ENCODE measurements at places on chromosomes 4 and X. TPM values are rescaled to one million over a fixed set of nuclear protein-coding genes. Genes with fewer than 3 reads are reported as not detected.

The ASB11 gene
- total RNA-seq, result not detected

The MAPK10 gene
- total RNA-seq, result 0.89 TPM

The MAGEC1 gene
- total RNA-seq, result not detected

The SLC6A14 gene
- not detected for total RNA-seq

The NLGN3 gene
- total RNA-seq, result 0.63 TPM

The FAM184B gene
- not detected for total RNA-seq

The RS1 gene
- not detected for total RNA-seq

- DNase-seq, result peak; percentile 75
These were observed 76.7 kb upstream of the ARHGAP24 start for GRCh38 chr4:85398276-85398675.

- no peak for DNase-seq
These were observed 151.1 kb downstream of the CFAP299 start for GRCh38 chr4:80486603-80487002.

- DNase-seq, result peak; percentile 46
These were observed 2.3 kb downstream of the FHDC1 start for GRCh38 chr4:152938237-152938947.

The KLHL8 gene
- total RNA-seq, result 7.9 TPM

DNA sequence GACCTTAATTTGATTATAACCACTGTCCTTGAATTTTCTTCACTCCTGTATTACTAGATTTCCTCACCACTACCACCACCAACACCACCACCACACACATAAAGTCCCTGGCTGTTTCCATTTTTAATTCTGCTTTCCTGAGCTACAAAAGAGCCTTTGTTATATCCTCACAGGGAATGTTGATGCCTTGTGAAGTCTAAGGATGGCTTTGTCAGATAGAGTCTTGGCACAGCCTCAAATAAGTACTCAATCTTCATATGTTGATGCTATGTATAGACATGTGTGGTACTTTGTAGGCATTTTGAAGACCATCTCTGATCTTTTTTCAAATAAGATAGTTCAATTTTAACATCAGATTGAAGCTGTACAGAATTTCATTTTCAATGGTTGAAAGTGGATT is 1016.7 kb upstream of the LCORL start:
- DNase-seq, result no peak

- DNase-seq, result no peak
These were observed 26.7 kb upstream of the PLAC1 start for GRCh38 chrX:134684956-134685355.

GRCh38 chrX:28177202-28177601 is 196.0 kb upstream of the DCAF8L1 start:
- no peak for DNase-seq

The CPE gene
- total RNA-seq, result 77.9 TPM

The VMA21 gene
- 65.9 TPM for total RNA-seq

DNA sequence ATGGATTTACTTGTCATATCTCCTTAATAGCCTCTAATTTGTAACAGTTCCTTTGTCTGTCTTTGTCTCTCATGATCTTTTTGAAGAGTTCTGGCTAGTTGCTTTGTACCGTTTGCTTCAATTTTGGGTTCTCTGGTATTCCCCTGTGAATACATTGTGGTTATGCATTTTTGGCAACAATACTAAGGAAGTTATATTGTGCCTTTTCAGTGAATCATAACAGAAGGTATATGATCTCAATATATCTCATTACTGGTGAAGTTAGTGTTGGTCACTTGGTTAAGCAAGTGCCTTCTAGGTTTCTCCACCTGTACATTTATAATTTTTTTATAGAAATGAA is 48.6 kb downstream of the DCLK2 start:
- peak; percentile 72 for DNase-seq

The TMSB15A gene
- total RNA-seq, result 1.4 TPM

The NRK gene
- not detected for total RNA-seq

DNA sequence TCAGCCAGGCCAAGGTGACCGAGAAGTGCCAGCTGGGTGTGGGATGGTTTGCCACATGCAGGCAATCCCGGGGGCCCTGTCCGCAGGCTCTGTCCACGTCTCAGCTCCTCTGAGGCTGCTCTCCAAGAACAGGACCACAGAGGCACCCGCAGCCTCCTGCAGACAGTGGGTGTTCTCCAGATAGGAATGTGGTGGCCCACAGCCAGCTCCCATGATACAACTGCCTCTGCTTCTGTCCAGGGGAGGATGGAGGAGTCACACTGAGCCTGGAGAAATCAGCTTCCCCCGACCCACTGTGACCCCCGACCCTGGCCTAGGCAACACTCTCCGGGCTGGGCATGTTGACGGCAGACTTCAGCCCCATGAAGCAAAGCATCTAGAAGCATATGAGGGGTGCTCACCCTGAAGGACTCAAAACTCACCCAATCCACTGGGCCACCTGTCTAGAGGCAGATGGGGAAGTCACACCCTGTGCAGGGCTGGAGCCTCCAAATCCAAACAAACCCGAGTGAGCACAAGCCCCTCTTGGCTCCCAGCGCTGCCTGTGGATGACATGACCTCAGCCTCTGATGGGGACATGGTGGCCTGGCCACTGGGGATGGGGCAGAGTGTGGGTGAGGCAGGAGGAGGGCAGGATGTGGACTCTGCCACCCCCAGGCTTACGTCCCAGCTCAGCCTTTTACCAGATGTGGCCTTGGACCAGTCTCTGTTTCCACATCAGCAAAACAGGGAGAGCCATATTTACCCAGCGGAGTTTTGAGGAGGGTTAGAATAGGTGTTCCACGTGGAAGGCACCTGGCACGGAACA is 102.3 kb downstream of the PSAPL1 start:
- peak; percentile 85 for DNase-seq

The STPG2 gene
- total RNA-seq, result not detected

The PCYT1B gene
- not detected for total RNA-seq

The KDR gene
- total RNA-seq, result not detected

DNA sequence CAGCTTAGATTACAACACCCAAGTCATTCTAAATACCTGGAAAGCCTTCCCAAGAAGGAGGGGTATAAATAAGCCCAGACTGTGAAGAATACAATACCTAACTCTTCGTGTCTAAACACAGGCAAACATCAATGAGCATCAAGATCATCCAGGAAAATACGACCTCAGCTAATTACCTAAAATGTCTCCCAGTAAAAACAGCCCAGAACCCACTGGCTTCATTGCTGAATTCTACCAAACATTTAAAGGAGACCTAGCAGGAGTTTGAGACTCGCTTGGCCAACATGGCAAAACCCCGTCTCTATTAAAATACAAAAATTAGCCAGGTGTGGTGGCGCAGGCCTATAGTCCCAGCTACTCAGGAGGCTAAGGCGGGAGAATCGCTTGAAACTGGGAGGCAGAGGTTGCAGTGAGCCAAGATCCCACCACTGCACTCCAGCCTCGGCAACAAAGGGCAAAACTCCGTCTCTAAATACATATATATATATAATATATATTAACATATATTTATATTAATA is 19.1 kb upstream of the HSFX4 start:
- DNase-seq, result no peak

- DNase-seq, result peak; percentile 89
These were observed 78.9 kb upstream of the BMPR1B start for GRCh38 chr4:94678896-94679295.

The PAGE2B gene
- not detected for total RNA-seq

The SERTM2 gene
- total RNA-seq, result not detected

The SSX2B gene
- not detected for total RNA-seq

- no peak for DNase-seq
These were observed 85.4 kb downstream of the TIGD2 start for GRCh38 chr4:89196745-89197144.

The ADH1B gene
- total RNA-seq, result not detected
